HT1080 (cell line): ENCODE measurements at places on chromosomes 3 and 15.
A peak's percentile ranks its signal among the peaks of the same experiment; 100 is the strongest.

DNA sequence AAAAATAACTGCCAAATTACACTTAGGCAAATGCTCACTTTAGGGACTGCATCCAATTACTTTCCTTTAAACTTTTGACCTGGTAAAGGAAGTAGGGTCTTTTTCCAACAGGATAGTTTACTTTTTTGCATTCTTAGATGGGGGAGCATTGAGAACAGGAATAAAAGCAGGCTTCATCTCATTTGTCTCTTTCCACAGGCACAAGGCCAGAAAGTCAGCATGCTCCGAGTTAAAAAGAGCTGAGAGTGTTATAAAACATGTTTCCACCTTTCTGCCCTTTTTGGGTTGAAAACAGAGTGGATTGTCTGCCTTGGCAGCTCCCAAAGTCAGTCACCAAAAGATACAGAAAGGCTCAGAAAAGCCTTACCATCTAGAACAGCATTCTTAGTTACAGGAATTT lies 404.9 kb upstream of the ALCAM start:
- no peak for DNase-seq

GRCh38 chr3:94615275-94616065 lies 552.6 kb downstream of the NSUN3 start:
- DNase-seq, result peak; percentile 2

GRCh38 chr15:100690032-100690794 lies 87.8 kb downstream of the ASB7 start:
- no peak for DNase-seq

DNA sequence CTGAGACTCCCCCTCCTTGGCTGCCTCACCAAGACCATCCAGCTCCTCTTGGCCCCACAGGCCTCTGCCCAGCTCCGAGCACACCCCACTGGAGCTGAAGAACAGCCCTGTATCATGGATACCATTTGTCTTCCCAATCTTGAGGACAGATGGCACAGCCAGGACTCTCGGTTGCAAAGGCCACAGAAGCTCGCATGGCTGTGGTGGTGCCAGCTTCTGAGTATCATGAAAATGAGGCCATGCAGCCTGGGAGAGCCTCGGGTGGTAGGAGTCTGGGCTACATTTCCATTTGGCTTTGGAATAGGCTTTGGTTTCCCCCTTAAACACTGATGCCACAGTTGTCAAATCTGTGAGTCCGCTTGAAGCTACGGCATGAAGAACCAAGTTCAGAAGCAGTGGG lies 106.6 kb downstream of the SEMA5B start:
- no peak for DNase-seq

DNA sequence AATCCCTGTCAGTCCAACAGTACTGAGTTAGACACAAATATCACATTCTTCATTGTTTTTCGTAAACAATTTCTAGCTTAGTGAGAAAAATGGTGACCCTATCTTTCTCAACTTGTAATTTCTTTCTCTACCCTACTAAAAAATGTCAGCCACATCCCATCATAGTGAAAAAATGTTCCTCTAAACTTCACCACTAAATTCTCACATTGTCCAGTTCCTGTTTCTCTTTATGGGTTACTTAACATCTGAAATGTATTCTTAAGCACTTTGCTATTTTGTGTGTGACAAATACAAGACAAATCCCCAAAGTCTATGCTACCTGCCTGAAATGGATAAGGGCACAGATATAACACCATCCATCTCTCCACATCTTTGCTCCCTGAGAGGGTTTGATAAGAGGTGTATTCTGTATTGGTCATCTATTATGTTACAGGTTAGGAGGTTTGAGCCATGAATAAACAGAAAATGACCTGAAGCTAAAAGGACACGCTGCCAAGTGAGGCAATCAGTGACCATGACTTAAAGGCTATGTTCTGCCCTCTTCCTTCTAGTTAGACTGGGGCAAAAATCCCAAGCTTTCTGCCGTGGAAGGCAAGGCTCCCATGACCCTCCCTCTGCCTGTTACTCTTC lies 118.2 kb downstream of the GADL1 start:
- DNase-seq, result no peak

GRCh38 chr15:66723826-66724731 lies 22.0 kb downstream of the SMAD6 start:
- DNase-seq, result peak; percentile 40

DNA sequence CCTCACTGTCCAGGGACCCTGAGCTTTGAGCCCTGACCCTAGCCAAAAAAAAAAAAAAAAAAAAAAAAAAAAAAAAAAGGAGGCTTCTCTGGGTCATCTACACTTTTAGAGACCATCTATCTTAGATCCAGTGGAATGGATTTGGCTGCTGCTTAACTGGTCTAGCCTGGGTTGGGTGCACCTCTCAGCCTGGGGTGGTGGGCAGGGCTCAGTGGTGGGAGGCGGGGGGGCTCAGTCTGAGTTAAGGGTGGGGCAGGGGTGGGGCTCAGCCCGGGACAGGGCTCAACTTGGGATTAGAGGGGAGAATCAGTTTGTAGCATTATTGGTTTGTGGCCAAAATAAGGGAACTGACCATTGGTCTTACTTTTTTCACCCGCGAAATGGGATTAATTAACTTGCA lies 139.2 kb downstream of the TPRA1 start:
- no peak for DNase-seq

DNA sequence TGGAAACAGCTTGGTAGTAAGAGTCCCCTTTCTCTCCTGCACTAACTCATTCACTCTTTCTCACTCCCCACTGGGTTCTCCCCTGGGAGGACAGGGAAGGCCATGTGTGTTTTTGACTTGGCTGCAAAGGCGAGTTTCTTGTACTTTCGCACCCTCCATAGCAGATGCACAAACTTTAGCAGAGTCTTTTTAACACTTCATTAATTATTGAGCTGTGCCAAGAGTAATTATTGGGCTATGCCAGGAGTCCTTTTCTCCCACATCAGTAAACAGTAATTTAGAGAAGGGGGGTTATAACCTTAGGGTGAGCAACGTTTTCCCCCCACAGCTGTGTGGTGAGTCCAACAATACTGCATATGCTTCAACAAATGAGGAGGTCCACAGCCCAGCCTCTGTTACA lies 224.4 kb upstream of the ATP11B start:
- no peak for DNase-seq

GRCh38 chr3:101038393-101038792 lies 45.2 kb upstream of the ABI3BP start:
- no peak for DNase-seq

GRCh38 chr3:57158813-57159738 lies 6.1 kb downstream of the IL17RD start:
- peak; percentile 89 for DNase-seq

- DNase-seq, result peak; percentile 97
Measured at GRCh38 chr3:101936419-101937356, 87.4 kb downstream of the NFKBIZ start.

DNA sequence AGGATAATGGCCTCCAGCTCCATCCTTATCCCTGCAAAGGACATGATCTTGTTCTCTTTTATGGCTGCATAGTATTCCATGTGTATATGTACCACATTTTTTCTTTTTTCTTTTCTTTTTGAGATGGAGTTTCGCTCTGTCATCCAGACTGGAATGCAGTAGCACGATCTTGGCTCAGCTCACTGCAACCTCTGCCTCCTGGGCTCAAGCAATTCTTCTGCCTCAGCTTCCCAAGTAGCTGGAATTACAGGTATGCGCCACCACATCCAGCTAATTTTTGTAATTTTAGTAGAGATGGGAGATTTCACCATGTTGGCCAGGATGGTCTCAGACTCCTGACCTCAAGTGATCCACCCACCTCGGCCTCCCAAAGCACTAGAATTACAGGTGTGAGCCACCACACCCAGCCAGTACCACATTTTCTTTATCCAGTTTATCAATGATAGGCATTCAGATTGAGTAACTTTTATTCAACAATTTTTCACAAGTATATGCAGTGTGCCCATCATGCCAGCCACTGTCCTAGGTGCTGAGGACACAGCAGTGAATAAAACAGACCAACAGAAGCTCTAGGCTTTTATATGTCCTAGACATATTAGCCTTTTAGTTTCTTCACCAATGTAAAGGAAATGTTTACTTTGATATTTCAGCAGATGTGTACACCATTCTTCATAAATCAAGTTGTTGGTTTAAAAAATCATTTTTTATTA lies 815.2 kb downstream of the FHIT start:
- DNase-seq, result no peak

- peak; percentile 58 for DNase-seq
Measured at GRCh38 chr3:114624047-114624445, 330.2 kb downstream of the TIGIT start.

DNA sequence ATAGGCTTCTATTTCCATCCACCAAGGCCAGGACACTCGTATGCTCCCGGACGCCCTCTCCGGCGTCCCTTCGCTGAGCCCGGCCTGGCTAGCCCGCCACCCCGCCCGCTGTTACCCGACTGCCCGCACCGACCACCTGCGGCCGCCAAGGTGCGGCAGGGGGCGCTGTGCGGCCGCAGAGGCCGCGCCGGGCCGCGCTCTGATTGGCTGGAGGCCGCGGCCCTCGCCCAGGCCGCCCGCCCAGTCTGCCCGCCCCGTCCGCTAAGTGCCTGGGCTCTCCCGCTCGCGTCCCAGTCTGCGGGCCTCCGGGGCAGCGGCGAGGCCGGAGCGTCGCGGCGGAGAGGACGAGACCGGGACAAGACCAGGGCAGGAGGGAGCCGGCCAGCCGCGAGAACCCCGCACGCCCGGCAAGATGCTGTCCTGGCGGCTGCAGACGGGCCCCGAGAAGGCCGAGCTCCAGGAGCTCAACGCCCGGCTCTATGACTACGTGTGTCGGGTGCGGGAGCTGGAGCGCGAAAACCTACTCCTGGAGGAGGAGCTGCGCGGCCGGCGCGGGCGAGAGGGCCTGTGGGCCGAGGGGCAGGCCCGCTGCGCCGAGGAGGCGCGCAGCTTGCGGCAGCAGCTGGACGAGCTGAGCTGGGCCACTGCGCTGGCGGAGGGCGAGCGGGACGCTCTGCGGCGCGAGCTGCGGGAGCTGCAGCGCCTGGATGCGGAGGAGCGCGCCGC lies at the start of gene SYNM:
Gene SYNM, plus strand, starts transcription at position 293 of the 726 bp plus-strand sequence. Its CDS starts 120 bp downstream, at position 413.
- DNase-seq, result peak; percentile 49

GRCh38 chr15:51348688-51349087 lies 7.2 kb downstream of the GLDN start:
- no peak for DNase-seq

- DNase-seq, result no peak
Measured at GRCh38 chr3:72453706-72454105, 394.5 kb downstream of the SHQ1 start.

GRCh38 chr3:157092230-157092629 lies 67.7 kb downstream of the CCNL1 start:
- DNase-seq, result no peak

GRCh38 chr3:194588236-194588635 lies 45.0 kb downstream of the TMEM44 start:
- DNase-seq, result no peak

DNA sequence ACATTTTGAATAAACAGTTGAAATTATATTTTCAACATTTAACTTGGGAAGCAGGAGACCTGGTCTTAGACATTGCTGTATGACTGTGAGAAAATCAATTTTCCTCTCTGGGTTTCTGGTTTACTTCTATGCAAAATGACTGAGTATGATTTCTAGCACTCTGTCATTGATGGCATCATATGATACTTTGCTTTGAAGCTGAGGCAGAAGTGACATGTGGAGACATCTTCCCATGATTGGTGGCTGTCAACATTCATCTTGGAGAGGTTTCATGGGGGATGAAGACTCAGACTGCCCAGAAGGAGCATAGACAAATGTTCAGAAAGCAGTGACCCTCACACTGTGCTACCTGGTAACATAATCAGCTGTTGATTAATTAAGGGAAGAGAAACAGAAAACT lies 477.9 kb downstream of the PDCD6IP start:
- no peak for DNase-seq

DNA sequence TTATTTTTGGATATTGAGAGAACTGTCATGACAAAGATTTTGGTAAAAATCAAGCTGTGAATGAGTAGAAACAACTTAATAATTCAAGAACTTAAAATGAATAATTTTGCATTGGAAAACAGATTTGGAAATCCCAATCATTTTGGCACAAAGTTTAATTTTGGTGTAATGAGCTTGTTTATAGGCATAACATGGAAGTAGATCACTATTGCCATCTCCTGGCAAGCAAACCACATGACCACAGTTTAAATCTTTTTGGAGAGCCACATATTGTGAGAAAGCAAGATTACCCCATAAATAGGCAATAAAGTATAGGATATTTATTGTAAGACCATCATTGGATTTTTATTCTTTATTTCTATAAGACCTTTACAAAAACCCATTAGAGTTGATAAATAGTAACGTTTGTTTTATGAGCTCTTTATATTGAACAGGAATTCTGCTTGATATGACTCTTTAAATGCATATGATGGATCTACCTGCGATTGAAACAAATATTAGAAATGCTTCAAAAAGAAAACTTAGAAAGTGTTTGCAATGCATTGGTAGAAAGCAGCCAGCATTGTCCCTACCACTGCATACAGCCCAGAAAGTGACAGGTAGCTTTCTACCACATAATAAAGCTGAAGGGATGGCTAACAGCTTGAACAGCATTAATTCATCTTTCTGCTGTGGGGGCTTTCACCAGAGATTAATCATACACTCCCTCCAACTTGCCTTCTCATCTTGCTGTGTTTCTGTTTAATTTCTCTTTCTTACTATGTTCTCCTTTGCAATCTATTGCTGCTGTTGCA lies 766.8 kb downstream of the TBL1XR1 start:
- DNase-seq, result peak; percentile 48

DNA sequence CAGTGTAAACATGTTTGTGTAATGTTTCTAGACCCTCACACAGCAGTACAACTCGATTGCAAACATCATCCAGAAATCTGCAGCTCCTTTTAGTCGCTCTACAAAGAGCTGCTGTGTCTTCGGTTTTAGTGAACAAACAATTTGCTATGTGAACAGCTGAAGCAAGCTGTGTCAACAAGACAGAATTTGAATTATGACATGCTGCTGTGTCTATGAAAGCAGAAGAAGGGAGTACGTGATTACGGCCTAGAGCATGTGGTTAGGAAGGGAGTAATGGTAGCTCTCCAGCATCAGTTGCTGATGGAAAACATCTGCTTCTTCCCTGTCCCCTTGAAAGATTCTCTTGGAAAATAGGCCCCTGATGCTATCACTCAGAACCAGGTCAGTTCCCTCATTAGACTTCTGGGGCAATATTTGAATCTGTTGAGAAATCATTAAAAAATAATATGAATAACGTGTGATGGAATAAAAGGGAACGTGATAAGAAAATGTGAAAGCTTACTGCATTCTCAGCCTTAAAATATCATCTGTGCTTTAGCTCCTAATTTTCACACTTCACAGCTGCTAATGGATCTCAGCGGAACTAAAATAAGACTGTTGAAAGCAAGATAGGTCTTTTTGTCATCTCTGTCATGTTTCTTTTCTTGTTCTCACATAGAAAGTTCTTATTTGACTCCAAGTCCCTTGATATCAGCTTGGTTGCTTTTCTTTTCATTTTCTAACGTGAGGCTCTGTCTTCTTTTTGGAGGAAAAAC lies 891.5 kb downstream of the ROBO2 start:
- no peak for DNase-seq

DNA sequence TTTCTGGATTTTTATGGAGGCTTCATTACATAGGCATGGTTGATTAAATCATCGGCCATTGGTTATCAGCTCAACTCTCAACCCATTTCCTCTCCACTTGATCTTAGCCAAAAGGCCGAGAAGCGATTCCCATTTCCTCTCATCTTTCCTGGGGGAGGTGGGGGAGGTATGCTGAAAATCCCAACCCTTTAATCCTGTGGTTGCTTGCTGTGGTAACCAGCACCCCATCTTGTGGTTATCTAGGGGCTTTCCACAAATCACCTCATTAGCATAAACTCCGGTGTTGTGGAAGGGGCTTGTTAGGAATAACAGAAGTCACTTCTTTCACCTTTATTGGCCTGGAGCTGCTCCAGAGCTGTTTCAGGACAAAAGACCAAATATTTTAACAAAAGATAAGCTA lies 20.9 kb downstream of the PDE8A start:
- peak; percentile 13 for DNase-seq
